ENCODE measurements at places on chromosomes 11 and 22.

DNA sequence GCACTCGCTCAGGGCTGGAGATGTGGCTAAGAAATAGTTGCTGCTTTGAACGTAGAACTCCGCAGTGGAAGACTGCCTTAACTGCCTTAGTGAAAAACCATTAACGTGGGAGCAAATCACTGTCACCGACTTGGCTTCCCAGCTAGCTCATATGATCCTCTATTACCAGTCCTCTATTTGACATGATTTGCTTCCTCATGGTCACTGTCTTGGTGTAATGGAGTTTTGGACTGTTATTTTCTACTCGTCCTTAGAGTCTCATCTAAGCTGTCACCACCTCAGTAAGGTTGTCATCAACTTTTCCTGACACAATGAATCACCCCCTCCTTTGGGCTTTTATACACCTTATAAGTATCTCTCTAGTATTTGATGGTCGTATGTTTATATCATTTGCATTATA is 167.1 kb upstream of the NARS2 start:
- DNase-seq, result no peak

DNA sequence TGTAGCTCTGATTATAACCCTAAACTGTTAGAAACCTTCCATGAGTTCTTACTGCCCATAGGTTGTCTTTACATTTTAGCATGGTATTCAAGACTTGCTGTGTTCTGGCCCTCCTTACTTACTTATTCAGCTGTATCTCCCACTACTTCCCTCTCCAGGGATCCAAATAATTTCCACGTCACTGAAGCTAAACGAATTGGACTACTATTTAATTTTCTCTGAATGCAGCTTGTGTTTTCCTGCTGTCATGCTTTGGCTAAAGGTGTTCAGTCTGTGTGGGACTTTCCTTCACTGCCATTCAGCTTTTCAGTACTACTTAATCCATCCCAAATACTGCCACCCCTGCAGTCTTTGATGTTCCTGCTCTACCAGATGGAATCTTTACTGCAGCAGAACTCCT is 88.3 kb downstream of the UVRAG start:
- no peak for DNase-seq

DNA sequence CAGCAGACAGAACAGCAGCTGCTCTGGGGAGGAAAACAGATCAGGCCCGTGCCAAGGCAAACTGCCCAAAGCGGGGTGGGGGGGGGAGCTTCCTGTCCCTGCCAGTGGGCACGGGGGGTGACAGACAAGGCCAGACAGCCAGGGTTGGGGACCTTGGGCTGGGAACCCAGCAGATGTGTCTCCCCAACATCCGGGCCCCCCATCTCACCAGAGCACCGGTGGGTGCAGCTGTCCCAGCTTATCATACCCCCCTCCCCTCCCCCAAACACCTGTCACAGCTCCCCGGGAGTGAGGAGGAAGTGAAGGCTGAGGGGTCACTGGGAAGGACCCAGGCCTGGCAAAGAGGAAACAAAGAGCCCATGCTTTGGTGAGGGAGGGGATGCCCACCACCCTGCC is 1.3 kb downstream of the PPP1R14B start:
- DNase-seq, result peak; percentile 51

DNA sequence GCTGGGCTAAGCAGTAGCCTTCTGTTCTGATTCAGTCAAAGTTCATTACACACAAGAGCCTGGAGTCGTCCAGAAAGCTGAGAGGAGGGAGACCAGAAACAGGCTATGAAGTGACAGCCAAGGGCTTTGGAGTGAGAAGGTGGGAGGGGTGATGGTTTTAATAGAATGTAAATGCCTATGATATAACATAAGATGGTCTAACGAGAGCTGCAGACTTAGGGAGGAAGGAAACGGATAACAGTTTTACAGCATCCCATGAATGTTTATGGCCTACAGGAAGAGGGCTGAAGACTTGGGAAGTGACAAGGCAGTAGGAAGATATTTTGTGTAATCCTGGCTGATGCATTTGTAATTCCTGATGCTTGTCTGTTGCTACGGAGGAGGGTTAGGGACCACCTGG is 62.0 kb downstream of the DHCR7 start:
- no peak for DNase-seq

GRCh38 chr11:108654994-108655631 is 9.8 kb upstream of the DDX10 start:
- peak; percentile 8 for DNase-seq

DNA sequence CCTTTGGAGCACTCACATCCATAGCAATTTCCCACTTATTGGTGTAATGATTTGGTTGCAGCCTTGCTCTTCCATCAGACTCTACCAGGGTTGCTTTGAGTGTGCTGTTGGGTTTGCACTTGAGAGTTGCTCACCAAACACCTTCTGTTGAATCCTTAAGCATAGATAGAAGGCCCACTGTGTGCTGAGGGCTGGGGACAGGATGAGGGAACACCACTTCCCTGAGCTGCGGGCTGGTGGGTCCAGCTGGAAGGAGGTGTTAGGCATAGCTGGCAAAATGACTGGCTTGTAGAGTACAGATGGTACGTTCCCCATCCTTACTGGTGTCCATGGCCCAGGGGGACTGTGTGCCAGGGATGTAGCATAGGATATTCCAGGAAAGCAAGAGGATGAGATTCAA is 3.9 kb downstream of the PRDM11 start:
- no peak for DNase-seq

DNA sequence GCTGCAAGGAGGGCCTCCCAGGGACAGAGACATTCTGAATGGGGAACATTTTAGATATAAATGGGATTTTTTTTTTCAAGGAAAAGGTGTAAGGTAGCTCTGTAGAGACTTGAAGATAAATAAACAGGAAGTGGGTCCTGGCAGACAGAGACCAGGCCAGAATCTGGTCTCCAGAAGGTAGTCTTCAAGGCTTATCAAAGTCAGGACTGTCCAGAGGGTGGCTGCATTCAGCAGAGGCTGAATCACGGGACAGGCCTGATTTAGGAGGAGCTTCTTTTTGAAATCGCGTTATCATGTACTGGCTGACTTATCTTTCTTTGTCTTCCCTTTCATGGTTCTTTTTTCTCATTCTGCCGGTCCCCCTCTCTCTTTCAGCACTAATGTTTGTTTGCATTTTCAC is 542.9 kb downstream of the NTM start:
- DNase-seq, result no peak

Measured in activated T-cell treated with anti-CD3 and anti-CD28 coated beads for 1 hour (primary cell).